ENCODE measurements at places on chromosomes 2 and 18.
A peak's percentile ranks its signal among the peaks of the same experiment; 100 is the strongest.

- no peak for DNase-seq
Measured at GRCh38 chr2:137291836-137292570, 526.7 kb downstream of the THSD7B start.

DNA sequence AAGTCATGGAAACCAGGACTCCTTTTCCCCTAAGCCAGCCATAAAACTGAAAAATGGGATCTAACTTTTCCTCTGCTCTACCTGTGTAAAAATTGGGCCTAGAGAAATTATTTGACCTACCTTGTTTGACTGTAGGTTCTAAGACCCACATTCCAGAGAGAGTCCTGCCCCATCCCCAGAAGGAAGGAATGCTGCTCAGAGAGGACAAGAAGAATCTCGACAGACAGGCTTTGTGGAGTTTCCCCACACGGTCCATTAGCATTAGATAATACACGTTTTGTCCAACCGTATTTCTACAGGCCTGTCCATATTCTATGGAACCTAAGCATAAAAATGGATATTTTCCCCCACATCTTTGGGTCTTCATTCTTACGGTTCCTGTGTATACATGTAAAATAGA lies 403.3 kb downstream of the METTL4 start:
- DNase-seq: no peak

DNA sequence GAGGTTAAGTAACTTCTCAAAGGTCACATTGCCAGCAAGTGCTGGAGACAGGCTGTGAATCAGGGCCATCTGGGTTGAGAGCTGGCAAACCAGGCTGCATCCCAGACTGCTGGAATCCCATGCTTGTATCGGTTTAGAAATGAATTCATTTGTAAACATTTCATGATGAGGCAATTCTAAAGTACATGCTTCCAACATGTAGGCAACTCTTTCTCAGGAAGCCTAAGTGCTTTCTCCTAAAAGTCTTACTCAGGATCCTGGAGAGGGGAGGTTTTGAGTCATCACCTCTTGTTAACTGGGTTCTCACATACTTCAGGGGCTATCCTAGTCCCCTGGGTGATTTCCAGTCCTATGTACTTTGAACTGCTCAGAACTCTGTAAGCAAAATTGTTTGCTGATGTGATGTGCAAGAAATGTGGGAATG lies 416.5 kb downstream of the MEIS1 start:
- no peak for DNase-seq

- DNase-seq: no peak
Measured at GRCh38 chr2:68390586-68390985, 25.5 kb downstream of the PLEK start.

- no peak for DNase-seq
Measured at GRCh38 chr2:26678035-26678434, 14.5 kb upstream of the KCNK3 start.

- no peak for DNase-seq
Measured at GRCh38 chr2:206266130-206267125, 8.0 kb upstream of the ZDBF2 start.

DNA sequence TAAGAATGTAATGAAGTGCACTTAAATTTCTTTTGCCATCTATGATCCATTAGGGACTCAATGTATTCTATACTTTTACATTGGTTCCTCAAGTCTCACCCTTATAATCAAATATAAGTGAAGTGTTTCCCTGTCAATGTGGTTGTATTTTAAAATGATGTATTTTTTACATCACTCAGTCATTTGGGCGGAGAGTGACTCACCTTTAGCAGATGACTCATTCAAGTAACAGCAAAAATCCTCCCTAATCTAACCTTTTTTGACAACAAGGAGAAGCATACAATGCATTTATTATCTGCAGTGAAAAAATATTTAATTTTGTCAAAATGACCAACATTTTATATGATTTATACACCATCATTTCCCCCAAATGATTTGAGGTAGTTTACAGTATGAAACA lies 94.4 kb downstream of the FANCL start:
- DNase-seq: peak; percentile 54

- DNase-seq: no peak
Measured at GRCh38 chr18:9177031-9177430, 40.5 kb downstream of the ANKRD12 start.

GRCh38 chr2:9779596-9780264 lies 63.5 kb upstream of the TAF1B start:
- no peak for DNase-seq

DNA sequence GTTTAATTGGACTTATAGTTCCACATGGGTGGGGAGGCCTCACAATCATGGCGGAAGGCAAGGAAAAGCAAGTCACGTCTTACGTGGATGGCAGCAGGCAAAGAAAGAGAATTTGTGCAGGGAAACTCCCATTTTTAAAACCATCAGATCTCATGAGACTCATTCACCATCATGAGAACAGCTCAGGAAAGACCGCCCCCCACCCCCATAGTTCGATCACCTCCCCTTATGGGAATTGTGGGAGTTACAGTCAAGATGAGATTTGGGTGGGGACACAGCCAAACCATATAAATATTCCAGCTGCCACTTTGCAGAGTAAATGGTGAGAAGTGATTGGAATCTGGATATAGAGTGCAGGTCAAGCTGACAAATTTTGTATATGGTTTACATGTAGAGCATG lies 187.4 kb downstream of the ARL4C start:
- no peak for DNase-seq

DNA sequence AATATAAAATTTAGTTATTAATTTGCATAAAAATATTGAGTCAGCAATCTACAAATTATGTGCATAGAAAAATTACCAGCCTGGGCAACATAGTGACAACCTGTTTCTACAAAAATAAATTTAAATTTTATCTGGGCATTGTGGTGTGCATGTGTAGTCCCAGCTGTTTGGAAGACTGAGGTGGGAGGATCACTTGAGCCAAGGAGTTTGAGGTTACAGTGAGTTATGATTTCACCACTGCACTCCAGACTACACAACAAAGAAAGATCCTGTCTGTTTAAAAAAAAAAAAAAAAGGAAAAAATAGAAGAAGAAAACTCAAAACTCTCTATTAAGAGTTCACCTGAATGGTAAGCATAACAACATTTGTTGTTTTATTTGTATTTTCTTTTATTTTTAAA lies 1048.4 kb upstream of the CDH2 start:
- DNase-seq: no peak

Measured in dermis microvascular lymphatic vessel endothelial cell (primary cell).